Fibroblast of the conjunctiva (primary cell): ENCODE measurements at places on chromosomes 3 and 15.

GRCh38 chr3:50971487-50971924 lies 296.8 kb downstream of the DOCK3 start:
- DNase-seq, result peak; percentile 34

DNA sequence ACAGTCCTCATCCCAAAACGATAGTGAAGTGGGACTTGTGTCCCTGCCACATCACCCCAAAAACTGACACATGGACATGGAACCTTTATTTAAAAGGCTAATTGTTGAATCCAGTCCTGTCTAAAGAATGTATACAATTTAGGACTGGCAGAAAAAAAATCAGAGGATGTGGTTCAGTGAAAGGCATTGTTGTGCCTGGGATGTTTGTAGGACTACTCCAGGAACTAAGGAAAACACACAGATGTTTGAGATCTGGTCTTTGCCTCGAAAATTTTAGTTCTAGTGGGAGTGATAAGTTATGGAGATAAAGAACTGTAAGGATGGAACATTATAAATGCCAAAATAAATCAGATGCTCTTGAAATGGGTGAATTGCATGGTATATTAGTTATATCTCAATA lies 27.2 kb downstream of the VGLL4 start:
- no peak for DNase-seq

- DNase-seq, result no peak
Observed at GRCh38 chr15:83762367-83762766, 108.4 kb downstream of the ADAMTSL3 start.

DNA sequence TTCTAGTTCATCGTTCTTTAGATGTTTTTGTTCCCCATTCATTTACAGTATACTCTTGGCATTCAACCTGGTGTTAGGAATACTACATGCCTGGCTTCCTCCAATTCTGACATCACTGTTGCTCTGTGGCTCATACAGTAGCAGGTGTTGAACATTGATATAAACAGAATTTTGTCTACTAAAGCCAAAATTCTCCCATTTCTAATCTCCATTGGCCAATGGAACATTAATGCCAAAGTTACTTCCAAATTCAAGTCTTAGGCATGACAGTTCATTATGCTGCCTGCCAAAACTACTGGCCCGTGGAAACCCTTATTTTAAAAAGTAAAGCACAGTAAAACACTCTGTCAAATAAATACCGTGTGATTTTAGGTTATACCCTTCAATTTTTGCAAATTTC lies 368.0 kb downstream of the NAALADL2 start:
- DNase-seq, result no peak

DNA sequence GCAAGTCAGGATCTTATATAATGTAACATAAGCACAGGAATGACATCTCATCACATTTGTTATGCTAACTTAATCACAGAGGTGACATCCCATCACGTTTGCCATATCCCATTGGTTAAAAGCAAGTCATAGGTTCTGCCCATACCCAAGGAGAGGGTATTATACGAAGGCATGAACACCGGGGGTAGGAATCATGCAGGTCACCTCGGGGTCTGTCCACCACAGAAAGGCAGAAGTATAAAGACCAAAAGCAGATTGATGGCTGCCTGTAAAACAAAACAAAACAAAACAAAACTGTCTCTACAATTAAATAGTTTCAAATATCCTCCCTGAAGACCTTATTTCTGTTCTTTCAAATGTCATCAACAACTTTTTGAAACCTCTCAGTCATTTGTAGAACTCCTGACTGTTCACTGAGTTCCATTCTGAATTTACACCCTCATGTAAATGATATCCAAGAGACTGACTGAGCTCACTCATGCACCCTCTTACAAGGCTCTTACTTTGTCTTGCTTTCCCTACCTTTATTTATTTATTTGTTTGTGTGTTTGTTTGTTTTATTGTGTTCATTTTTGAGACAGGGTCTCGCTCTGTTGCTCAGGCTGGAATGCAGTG lies 22.7 kb upstream of the ZNF639 start:
- DNase-seq, result no peak

GRCh38 chr15:60520825-60521368 lies 42.0 kb upstream of the ICE2 start:
- peak; percentile 54 for DNase-seq

DNA sequence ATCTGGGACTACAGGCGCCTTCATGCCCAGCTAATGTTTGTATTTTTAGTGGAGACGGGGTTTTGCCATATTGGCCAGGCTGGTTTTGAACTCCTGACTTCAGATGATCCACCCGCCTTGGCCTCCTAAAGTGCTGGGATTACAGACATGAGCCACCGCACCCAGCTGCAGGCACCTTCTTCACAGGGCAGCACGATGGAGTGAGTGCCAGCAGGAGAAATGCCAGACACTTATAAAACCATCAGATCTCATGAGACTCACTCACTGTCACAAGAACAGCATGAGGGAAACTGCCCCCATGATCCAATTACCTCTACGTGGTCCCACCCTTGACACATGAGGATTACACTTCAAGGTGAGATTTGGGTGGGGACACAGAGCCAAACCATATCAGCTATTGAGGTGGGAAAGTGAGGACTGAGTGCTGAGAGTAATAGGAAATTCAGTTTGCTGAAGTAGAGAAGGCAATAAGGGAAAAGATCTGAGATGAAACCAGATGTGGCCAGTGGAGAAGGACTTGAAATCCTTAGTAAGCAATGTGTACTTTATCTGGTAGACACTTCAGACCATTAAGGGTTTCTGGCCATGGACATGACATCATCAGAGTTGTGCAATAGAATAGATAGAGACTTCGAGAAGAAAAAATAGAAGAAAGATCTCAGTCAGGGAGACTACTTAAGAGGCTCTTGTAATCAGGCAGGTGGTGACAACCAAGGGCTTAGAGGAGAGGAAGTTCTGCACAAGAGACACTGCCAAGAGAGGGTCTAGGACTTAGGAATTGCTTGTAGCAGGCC lies 18.1 kb upstream of the ATP13A5 start:
- no peak for DNase-seq

GRCh38 chr3:66812136-66812535 lies 186.0 kb upstream of the KBTBD8 start:
- no peak for DNase-seq

GRCh38 chr3:129820587-129820986 lies 72.9 kb downstream of the TMCC1 start:
- DNase-seq, result no peak

DNA sequence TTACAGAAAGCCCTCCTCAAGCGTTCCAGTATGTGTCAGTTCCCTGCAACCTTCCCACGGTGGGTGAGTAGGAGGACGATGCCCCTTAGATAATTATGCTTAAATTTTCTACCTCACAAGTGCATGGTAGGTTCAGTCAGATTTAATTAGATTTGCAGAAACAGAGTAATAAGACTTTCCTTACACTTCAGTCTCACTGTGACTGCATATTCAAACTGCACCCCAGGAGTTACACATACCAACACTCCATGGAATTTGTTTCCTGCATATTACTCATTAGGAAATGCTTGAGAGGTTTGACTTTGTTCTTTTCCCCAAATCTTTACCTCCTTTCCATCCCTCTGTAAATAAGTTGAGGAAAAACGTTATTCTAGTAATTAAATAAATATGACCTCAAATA lies 108.8 kb downstream of the ARRDC4 start:
- no peak for DNase-seq

GRCh38 chr3:138197058-138197457 lies 10.0 kb downstream of the ARMC8 start:
- DNase-seq, result no peak

DNA sequence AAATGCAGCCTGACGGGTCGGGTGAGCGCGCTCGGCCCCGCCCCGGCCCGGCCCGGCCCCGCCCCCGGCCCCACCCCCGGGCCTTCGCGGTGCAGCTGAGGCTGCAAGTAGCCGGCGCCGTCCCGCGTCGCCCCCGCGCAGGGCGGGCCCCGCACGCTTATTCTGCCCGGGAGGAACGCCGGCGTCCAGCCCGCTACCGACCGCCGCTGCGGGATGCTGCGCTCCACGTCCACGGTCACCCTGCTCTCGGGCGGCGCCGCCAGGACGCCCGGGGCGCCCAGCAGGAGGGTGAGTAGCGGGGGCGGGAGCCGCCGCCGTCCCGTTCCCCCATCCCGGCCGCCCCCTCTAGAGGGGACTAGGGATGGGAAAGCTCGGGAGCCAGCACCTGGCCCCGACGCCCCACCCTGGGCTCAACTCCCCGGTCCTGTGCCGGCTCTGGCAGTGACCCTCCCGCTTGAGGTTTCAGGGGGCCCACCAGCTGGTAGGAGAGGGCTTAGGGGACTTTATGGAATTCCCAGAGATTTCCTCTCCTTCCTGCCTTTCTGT lies at the start of gene MYZAP:
MYZAP (plus strand) TSS at position 83 of the 546 bp plus-strand sequence; CDS start at position 214, 131 bp downstream.
- no peak for DNase-seq

DNA sequence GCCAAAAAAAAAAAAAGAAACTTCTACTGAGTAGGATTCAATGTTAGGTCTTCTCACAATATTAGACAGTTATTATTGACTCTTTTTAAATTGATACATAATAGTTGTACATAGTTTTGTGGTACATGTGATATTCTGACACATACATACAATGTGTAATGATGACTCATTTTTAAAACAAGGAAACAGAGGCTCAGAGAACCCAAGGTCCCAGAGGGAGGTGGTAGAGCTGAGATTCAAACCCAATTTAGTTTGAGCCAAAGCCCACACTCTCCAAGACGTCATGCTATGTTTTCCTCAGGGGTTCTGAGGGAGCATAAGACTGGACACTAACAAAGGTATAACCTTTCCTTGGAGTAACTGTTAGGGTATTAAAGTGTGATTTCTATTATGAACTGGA lies 40.6 kb downstream of the MYO5C start:
- DNase-seq, result peak; percentile 35

DNA sequence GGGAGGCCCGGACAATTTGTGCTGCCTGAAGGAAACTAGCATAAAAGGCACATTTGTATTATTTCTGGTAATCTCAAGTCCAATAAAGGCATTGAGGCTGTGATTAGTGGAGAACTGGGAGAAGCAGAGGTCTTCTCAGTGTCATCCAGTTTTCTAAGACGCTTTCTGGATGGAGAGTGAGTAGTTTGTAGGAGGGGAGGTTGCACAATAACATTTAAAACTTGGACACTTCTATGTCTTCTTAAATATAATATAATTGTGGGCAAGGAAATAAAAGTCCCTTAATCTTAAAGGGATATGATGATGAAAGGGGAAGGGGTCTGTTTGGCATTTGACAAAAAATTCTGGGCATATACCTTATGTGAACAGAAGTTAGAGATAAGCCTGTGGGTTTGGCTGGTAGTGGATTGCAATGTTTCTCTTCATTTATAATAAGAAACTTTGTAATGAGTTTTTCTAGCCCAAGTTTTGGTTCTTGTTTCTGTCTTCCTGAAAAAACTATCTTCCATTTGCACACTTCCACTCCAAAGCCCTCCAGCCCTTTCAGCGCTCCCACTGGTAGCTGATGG lies 291.6 kb upstream of the TGFBR2 start:
- DNase-seq, result no peak

DNA sequence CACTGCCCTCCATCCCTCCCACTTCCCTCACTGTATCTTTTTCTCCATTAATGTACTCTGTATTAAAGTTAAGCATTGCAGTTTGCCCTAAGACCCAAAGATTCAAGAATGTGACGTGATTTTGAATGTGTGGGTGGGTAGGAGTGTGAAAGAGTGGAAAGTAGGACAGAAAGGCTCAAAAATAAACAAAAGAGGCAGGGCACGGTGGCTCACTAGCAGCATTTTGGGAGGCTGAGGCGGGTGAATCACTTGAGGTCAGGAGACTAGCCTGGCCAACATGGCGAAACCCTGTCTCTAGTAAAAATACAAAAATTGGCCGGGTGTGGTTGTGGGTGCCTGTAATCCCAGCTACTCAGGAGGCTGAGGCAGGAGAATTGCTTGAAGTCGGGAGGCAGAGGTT lies 18.4 kb downstream of the TFRC start:
- no peak for DNase-seq

DNA sequence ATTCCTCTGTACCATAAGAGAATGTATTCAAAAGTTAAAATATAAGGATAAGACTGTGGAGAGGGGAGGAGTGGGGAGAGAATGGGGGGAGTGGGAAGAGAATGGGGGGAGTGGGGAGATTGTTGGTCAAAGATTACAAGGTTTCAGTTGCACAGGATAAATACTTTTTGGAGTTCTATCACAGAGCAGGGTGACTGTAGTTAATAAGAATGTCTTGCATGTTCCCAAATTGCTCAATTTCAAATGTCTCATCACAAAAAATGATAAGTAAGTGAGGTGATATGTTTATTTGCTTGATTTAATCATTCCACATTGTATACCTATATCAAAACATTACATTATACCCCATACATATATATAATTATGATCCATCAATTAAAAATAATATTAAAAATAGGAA lies 23.0 kb upstream of the MEF2A start:
- no peak for DNase-seq

GRCh38 chr3:56867671-56868070 lies 65.9 kb upstream of the ARHGEF3 start:
- no peak for DNase-seq

DNA sequence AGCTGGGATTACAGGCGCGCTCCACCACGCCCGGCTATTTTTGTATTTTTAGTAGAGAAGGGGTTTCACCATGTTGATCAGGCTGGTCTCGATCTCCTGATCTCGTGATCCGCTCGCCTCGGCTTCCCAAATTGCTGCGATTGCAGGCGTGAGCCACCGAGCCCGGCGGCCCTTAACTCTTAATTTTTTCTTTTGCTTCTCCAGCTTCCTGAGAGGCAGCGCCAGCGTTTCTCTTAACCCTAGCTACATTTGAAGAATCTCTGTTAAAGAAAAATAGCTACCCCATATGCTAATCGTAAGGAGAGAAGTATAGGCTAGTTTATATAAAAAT lies 465 bp upstream of the GK5 start:
- DNase-seq, result no peak

DNA sequence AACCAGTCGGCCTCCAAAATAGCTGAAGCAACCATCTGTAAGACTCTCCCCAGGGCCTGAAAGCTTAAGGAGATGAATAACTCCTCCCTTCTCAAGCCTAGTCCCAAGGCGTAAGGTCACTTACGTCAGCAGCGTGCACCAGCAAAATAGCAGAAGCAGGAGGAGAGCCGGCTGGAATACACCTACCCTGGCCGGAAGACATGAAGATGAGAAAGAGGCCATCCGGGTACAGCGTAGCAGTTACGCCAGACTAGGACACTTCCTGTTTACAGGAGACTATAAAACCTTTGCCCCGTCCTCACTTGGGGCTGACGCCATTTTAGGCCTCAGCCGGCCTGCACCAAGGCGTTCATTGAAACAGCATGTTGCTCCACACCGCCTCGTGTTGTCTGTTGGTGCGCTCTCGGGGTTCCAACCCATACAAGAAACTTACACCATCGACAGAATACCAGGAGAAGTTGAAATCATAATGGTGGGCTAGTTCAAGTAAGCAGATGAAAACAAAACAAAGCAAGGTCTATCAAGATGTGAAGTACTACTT lies 2.5 kb downstream of the CFAP92 start:
- no peak for DNase-seq

- DNase-seq, result no peak
Observed at GRCh38 chr3:195873971-195874370, 34.4 kb downstream of the TNK2 start.

DNA sequence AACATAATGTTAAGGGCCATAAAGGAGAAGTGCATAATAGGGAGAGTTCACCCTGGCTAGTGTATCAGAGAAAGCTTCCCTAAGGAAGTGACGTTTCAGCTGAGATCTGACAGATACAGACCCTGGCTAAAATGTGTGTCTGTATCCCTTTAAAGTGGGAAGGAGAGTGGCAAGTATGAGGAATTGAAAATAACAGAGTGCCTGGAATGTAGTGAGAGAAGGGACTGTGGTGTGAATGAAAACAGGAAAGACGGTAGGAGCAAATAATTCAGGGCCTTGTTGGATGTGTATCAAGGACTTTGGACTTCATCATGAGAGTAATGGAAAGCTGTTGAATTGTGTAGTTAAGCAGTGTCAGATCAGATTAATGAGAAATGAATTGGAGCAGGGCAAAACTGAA lies 30.5 kb downstream of the NEO1 start:
- no peak for DNase-seq
